ENCODE measurements at places on chromosomes 5 and 9.

DNA sequence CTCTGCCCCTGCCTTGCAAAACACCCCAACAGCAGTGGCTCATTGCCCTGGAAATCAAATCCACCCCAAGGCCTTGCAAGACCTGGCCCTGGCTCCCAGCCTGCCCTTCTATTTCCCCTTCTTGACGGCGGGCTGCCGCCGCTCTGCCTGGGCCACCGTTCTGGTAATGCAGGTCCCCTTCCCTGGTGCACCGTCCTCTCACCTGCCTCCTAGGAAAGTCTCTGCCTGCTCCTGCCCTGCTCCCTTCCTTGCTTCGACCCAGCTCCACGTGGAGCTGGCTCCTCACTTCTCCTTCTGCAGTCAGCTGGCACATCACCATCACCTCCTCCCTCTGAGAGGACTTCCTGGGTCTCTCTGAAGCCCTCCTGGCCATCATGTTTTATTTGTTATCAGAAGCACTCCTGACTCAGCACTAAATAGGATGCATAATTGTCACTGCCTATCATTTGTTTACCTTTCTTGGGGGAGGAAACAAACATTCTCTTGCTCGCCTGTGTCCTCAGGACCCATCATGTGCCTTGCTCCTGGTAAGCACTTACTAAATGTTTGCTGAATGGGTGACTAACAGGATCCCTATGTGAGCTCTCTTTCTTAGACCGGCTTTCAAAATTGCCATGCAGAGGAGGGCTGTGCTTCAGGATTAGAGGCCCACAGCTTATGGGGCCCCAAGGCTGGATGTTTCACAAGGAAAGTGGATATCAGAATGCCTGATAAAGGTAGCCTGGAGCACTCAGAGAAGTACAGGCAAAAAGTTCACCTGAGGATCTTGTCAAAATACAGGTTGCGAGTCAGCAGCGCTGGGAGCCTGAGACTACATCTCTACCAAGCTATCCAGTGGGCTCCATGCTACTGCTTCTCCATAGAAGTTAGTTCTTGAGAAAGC, 19.6 kb upstream of the C5orf47 start:
- no peak for DNase-seq

DNA sequence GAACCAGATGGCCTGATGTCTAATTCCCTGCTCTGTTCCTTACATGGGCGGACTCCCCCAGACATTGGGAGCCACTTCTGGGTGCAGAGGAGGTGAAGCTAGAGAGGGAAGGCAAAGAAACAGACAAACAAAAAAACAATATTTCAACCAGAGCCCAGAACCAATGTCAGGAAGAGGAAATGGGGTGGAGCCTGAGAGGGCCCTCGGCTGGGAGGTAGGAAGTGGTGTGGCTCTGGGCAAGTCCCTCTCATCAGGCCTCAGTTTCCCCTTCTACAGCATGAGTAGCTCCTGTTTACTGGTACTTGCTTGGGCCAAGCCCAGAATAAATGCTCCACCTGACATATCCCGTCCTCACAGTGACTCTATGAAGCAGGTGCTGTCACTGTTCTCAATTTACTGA, 11.1 kb downstream of the SH2D3C start:
- DNase-seq, result no peak

- no peak for DNase-seq
These were observed 17.9 kb downstream of the EXOSC2 start for GRCh38 chr9:130711469-130711868.

GRCh38 chr9:133130685-133131244, 9.7 kb upstream of the RALGDS start:
- peak; percentile 54 for DNase-seq

- no peak for DNase-seq
These were observed 91.4 kb upstream of the PAPPA start for GRCh38 chr9:116062206-116062550.
